ENCODE measurements at places on chromosomes 7 and 10. TPM values are rescaled to one million over a fixed set of nuclear protein-coding genes. Genes with fewer than 3 reads are reported as not detected.

Gene SPDYE2B
- polyA plus RNA-seq = not detected

Gene EVX1
- polyA plus RNA-seq = not detected

Gene COBL
- 4.4 TPM for polyA plus RNA-seq

Gene SMKR1
- 0.76 TPM for polyA plus RNA-seq

Gene KLHDC10
- 17.3 TPM for polyA plus RNA-seq

Gene HMX2
- not detected for polyA plus RNA-seq

Gene SLC16A9
- polyA plus RNA-seq = 2.8 TPM

Measured in keratinocyte (primary cell).